ENCODE measurements at places on chromosomes 5 and 9. TPM values are rescaled to one million over a fixed set of nuclear protein-coding genes. Genes with fewer than 3 reads are reported as not detected.

ANKRD31 gene
- 0.13 TPM for total RNA-seq

PPP2R2B gene
- total RNA-seq: 15.2 TPM

DNA sequence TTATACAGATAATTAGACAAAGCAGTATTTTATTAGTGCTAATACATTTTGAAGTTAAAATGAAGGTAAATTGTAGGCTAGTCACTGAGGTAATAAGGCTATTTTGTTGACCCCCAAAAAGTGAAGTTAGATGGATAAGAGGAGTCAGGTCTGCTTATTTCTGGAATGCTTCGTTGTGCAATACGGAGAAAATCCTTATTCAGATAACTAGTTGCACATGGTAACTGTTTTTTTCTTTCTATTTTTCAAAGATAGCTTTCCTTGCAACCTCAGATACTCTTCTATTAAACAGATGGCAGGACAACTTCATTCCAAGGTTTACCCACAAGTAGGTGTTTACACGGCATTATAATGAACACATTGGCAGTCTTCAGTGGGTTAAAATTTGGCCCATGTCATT, 101.1 kb downstream of the TMEM174 start:
- no peaks in the 10 kb centered on the region for H3K27me3 ChIP-seq
- no peak overlapping the region for H3K4me3 ChIP-seq
- H3K36me3 ChIP-seq: no peaks in the 10 kb centered on the region
- H3K27ac ChIP-seq: no peak overlapping the region

GRCh38 chr9:35832814-35833213, 3.8 kb downstream of the TMEM8B start:
- no peak overlapping the region for H3K4me3 ChIP-seq
- no peak for DNase-seq
- no peaks in the 10 kb centered on the region for H3K27me3 ChIP-seq
- no peak overlapping the region for H3K27ac ChIP-seq
- 0 out of 2 replicates have a peak, but pooled peaks cover 2% of the 10 kb centered on the region for H3K4me1 ChIP-seq

GRCh38 chr9:81684635-81685034, 4.7 kb downstream of the TLE1 start:
- DNase-seq: no peak
- H3K36me3 ChIP-seq: peaks cover 15% of the 10 kb centered on the region

All from H9 (cell line).